Renal cortex interstitium (tissue), 15 donors: ENCODE measurements at places on chromosomes 3 and 15. TPM values are rescaled to one million over a fixed set of nuclear protein-coding genes. Genes with fewer than 3 reads are reported as not detected.
A peak's percentile ranks its signal among the peaks of the same experiment; 100 is the strongest.

DNA sequence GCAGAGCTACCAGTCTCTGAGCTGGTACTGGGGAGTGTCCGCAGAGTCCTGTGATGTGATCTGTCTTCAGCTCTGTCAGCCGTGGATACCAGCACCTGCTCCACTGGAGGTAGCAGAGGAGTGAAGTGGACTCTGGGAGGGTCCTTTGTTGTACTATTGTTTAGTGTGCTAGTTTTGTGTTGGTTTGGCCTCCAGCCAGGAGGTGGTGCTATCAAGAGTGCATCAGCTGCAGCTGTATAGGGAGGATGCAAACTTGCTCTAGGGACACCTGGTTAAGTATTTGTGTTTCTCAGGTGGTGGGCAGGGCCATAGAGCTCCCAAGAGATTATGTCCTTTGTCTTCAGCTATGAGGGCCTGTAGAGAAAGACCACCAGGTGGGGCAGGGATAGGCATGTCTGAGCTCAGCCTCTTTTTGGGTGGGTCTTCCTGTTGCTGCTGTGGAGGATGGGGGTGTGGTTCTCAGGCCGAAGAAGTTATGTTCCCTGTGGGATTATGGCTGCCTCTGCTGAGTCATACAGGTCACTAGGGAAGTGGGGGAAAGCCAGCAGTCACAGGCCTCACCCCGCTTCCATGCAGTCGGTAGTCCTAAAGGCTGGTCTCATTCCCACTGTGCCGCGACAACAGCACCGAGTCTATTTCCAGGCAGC is 443.2 kb upstream of the TBL1XR1 start:
- no peak for DNase-seq

LRRIQ4 gene
- polyA plus RNA-seq: 0.14 TPM

GRCh38 chr15:66679657-66680108 is 22.4 kb upstream of the SMAD6 start:
- no peak for DNase-seq

DNA sequence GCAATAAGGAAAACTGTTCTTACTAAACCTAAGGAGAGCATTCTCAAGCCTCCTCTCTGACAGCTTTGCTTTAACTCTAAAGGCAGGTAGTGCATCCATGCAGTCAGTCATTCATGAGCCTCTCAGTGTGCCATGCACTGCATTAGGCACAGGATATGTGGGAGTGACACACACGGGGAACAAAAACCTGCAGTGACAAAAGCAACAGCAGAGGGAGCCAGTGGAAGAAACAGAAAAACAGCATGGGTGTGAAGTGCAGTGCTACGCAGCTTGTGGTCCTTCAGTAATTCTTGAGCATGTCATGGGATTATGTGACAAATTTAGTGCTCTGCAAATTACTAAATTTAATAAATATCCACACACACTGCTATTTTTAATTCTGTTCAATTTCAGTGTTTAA is 230.7 kb downstream of the BBX start:
- no peak for DNase-seq

GRCh38 chr3:25587094-25587493 is 77.6 kb downstream of the TOP2B start:
- DNase-seq: no peak

LTK gene
- polyA plus RNA-seq: 2.8 TPM

GRCh38 chr15:48541341-48542278 is 103.9 kb downstream of the FBN1 start:
- DNase-seq: no peak

DNA sequence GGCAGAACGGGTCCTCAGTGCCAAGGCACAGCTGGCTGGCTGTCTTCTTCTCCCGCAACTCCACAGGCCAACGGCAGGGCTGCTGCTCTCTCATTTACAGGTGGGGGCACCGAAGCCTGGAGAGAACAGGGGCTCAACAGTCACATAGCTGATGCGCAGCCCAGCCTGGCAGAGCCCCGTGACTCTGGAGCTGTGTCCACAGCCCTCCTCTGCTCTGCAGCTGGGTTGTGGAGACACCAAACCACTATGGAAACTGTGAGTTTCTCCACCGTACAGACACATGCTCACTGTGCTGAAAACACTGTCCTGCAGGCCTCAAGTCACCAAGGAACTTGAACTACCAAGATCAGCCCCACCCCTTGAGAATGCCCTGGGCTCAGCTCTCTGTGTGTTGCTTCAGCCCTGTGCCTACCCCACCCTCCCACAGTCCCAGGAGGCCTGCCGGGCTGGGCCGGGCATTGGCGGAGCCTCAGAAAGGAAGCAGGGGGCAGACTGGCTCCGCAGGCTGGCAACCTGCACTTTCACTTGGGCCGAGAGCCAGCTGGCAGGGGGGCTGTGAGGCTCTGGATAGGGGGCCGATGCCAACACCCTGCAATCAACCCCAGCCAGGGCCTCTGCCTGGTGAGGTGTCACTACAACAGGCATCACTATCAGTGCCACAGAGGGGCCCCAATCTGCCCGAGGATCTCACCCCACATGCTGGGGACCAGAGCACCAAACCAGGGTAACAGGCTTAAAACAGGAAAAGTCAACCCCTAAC is 113.7 kb upstream of the RPL32 start:
- no peak for DNase-seq

DNA sequence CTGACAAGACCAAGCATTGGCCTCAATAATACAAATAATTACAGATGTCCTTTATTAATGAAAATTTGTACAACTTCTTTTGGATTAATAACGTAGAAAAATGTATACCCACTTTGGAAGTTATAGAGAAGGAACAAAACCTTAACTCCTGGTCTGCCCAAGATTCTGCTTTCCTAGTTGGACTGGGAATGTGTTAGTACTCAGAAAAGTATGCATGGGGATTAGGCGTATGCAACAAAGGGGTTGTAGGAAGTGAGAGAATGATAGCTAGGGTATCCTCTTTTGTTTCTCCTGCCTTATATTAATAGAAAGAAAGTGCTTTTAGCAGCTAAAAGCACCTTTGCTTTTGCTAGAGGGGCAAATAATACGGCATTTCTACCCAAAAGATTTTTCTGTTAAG is 116.2 kb upstream of the LRRFIP2 start:
- DNase-seq: no peak

PBRM1 gene
- 65.6 TPM for polyA plus RNA-seq

DNA sequence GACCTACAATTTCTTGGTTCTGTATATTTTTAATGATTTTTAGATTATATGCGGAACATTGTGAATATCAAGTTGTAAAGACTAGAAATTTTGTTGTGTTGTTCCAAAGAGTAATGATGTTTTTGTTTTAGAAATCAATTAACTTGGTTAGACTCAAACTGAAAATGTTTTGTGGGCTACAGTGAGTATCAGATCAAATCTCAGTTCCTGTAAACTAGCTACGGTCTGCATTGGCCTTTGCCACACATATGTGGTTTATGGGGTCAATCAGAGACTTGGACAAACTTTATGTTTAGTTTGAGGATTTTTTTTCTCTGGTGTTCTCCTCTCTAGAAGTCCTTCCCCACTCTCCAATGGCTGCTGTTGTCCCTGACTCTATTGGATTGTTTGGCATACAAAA is 308.0 kb upstream of the THRB start:
- no peak for DNase-seq

SCAMP5 gene
- 19.9 TPM for polyA plus RNA-seq

POLR2H gene
- polyA plus RNA-seq: 115 TPM

DNA sequence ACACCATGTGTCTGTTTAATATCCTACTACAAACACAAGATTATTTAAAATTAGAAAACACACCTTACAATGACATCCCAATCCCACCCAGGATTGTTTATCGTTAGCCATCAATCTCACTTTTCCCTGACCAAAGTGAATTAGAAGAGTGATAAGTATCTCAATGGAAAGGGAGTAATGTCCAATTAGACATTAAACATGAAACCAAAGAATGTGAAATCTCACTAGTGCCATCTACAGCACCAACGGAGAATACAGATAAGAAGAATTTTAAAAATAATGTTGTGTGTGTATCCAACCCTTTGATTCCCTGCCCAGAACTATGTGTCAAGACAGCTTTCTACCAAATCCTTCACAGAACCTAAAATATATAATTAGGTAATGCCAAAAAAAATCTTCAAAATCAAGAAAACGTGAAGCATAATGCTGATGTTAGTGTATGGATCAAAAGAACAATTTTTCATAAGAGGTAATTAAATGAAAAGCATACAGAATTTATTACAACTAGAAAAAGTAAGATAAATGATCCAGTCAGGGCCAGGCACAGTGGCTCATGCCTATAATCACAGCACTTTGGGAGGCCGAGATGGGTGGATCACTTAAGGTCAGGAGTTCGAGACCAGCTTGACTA is 64.2 kb downstream of the SCAPER start:
- DNase-seq: peak; percentile 10

TMEM108 gene
- polyA plus RNA-seq: 2.4 TPM

GRCh38 chr3:46749129-46749528 is 31.5 kb upstream of the PRSS50 start:
- no peak for DNase-seq

DNA sequence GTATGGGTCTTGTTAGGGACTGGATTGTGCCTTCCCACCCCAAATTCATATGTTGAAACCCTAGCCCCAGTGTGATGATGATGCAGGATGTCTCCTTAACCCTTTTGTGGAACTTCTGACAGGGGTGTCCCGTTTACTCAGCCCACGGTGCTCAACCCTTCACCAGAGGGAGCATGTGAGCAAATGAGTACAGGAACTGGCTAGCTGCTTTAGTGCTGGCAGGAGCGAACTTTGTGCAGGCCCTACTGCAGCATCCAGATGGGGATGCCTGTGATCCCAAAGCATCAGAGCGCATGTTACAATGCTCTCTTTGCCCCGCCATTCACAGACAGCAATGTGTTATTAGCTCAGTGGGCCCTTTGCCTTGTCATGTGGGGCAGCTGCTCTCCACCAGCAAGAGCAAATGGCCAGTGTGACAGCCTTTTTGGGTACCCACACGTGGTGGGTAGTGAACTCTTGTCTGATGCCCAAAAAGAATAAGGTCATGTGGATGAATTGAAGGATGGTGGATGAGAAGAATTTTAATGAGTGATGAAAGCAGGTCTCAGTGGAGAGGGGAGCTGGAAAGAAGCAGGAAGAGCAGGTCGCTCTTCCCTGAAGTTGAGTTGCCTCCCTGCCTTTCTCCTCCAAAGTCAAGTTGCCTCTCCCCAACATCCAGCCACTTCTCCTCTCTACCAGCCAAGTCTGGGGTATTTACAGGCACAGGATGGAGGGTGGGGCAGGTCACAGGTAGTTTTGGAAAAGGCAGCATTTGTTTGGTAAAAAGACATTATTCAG is 63.3 kb upstream of the STRIT1 start:
- no peak for DNase-seq

- no peak for DNase-seq
These were observed 126.4 kb downstream of the ADAMTS9 start for GRCh38 chr3:64561325-64561843.

LINGO1 gene
- 20.8 TPM for polyA plus RNA-seq

TMEM212 gene
- polyA plus RNA-seq: 0.08 TPM

C3orf22 gene
- not detected for polyA plus RNA-seq

DNA sequence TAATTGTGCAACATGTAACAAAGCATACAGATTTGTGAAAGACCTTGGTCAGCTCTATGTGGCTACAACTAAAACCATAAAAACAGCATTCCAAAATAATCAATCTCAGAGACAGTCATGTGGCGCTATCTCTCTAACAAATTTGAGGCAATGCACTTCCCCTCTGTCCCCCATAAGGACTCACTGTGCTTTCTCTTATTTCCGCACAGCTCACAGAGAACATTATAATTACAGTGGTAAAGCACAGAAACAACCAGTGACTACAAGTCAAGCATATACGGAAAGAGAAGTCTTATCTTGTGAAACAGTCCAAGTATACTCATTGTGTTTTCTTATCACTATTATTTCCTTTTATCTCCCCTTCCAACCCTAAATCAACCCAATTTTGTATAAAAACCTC is 64.3 kb downstream of the RYK start:
- no peak for DNase-seq

GRCh38 chr3:115827495-115827894 is 204.2 kb downstream of the GAP43 start:
- DNase-seq: no peak

FEZF2 gene
- not detected for polyA plus RNA-seq
